ENCODE measurements at places on chromosomes 4 and X. TPM values are rescaled to one million over a fixed set of nuclear protein-coding genes. Genes with fewer than 3 reads are reported as not detected.
A peak's percentile ranks its signal among the peaks of the same experiment; 100 is the strongest.

DNA sequence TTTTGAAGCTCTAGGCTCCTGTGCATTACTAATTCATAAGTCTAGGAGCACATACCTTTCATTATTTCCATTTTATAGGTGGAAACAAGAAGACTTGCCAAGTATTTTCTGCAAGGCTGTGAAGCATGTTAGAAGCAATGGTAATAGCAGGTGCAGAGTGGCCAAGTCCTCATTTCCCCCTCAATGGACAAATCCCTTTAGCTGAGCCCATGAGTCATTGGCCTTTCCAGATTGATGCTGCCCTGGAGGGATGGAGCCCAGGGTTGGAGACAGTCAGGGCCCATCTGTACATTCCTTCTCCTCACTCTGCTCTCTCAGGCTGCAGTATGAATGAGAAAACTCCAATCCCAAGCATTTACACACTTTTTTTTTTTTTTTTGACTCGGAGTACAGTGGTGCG lies 6.6 kb downstream of the MGST2 start:
- H3K4me3 ChIP-seq: no peak overlapping the region
- H3K4me1 ChIP-seq: no peaks in the 10 kb centered on the region
- H3K27me3 ChIP-seq: no peaks in the 10 kb centered on the region
- no peaks in the 10 kb centered on the region for H3K36me3 ChIP-seq
- no peak overlapping the region for H3K27ac ChIP-seq
- DNase-seq: no peak

- H3K27me3 ChIP-seq: no peaks in the 10 kb centered on the region
- H3K36me3 ChIP-seq: no peaks in the 10 kb centered on the region
- H3K4me3 ChIP-seq: no peak overlapping the region
- DNase-seq: no peak
Measured at GRCh38 chr4:78439328-78439727, 112.2 kb upstream of the ANXA3 start.

DNA sequence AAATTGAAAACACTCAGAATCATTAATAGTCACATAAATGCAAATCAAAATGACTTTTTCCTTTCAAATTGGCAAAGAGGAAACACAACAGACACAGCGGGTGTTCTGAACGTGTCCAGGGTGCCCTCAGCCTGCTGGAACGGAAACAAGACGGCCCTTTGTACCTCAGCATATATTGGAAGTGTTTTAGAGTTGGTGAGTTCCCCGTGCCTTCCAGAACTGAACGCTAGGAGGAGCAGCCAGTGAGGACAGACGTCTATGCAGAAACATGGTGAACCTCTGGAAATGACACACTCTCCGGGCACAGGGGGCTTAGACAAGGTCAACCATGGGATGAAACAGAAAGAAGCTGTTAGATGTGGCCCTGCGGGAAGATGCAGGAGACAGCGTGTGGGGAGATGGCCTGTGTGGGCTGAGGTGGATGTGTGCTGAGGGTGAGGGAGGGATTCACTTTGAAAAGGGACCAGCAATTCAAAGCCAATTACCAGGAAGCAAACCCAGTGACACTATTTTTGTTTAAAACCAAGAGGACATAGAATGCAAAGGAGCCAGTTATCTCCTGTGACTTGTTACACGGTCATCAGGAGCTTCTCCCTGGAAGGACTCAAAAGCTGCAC lies 40.4 kb downstream of the RNF212 start:
- no peak overlapping the region for H3K27ac ChIP-seq
- no peaks in the 10 kb centered on the region for H3K27me3 ChIP-seq
- DNase-seq: peak; percentile 37
- H3K4me1 ChIP-seq: no peaks in the 10 kb centered on the region
- no peak overlapping the region for H3K4me3 ChIP-seq
- H3K36me3 ChIP-seq: no peaks in the 10 kb centered on the region

- H3K36me3 ChIP-seq: no peaks in the 10 kb centered on the region
- no peaks in the 10 kb centered on the region for H3K27me3 ChIP-seq
- H3K4me3 ChIP-seq: no peak overlapping the region
- no peak for DNase-seq
Measured at GRCh38 chr4:6573551-6573950, 1.4 kb upstream of the MAN2B2 start.

- no peaks in the 10 kb centered on the region for H3K27me3 ChIP-seq
- H3K36me3 ChIP-seq: no peaks in the 10 kb centered on the region
- no peaks in the 10 kb centered on the region for H3K4me1 ChIP-seq
- no peak for DNase-seq
- no peak overlapping the region for H3K4me3 ChIP-seq
Measured at GRCh38 chrX:129659141-129659540, 4.4 kb upstream of the APLN start.

- no peak overlapping the region for H3K27ac ChIP-seq
- no peaks in the 10 kb centered on the region for H3K27me3 ChIP-seq
- H3K4me3 ChIP-seq: no peak overlapping the region
- no peaks in the 10 kb centered on the region for H3K36me3 ChIP-seq
Measured at GRCh38 chrX:41019041-41019392, 66.2 kb upstream of the USP9X start.

- H3K4me1 ChIP-seq: no peaks in the 10 kb centered on the region
- no peaks in the 10 kb centered on the region for H3K36me3 ChIP-seq
- H3K27me3 ChIP-seq: no peaks in the 10 kb centered on the region
- DNase-seq: no peak
Measured at GRCh38 chrX:21559417-21559816, 98.7 kb downstream of the KLHL34 start.

DNA sequence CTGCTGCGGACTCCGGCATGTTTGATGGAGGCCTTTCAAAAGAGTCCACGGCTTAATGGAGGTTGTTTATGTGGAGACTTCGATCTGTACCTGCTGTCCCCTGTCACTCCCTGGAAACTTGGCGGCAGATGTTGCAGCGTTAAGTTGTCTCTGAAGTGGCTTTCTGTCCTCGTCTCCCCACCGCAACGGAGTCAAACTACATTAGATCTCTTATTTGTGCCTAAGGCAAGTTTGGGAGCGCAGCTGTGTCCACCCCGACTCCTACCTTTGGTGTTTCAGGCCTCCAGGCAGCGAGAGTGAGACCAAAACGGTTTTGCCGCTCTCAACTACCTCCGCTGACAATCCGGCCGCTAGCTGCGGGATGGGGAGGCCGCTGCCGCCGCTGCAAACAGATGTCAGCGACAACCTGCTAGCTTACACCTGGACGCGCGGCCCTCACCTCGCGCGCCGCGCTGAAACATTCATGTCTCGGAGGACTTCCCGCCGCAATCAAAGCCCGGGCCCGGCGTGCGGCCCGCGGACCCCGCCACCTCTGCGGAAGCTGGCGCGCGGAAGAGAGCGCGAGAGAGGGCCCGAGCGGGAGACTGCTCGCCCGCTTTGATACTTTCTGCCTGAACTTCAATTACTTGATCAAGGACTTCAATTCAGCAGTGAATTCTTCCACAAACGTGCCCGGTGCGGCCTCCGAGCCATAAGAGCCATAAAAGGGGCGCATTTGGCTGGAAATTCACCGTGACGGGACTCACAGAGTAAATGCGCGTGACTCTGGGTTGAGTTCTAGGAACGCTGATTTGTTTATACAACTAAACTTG lies 108.4 kb downstream of the ANTXR2 start:
- H3K27me3 ChIP-seq: no peaks in the 10 kb centered on the region
- H3K36me3 ChIP-seq: peaks cover 4% of the 10 kb centered on the region
- DNase-seq: no peak
- no peaks in the 10 kb centered on the region for H3K4me1 ChIP-seq
- H3K4me3 ChIP-seq: no peak overlapping the region

DNA sequence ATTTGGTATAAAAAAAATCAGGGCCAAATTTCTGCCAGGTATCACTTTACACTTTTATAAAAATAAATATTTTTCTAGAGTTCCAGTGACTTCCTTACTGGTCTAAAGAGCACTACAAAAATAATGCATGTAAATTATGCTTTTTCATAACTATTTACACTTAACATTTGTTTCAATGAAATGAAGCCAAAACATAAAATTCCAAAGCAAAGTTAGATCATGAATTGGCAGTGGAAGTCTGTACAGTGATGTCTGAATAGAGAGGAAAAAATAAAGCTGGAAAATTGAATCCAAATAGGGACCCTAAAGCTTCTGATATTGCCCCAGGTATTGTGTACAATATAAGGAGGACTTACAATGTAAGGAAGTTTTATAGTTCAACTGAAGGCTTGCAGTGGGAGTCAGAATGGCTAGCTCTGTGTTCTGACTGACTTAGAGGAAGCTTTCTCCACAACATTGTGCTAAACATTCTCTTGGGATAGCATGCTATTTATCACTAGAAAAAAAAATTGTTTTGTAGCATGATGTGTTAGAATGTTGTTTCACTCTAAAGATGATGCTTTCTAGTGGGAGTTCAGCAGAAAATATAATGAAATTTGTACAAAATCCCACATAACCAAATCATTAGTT lies 288.2 kb upstream of the UGT8 start:
- H3K27ac ChIP-seq: no peak overlapping the region
- no peaks in the 10 kb centered on the region for H3K27me3 ChIP-seq

DNA sequence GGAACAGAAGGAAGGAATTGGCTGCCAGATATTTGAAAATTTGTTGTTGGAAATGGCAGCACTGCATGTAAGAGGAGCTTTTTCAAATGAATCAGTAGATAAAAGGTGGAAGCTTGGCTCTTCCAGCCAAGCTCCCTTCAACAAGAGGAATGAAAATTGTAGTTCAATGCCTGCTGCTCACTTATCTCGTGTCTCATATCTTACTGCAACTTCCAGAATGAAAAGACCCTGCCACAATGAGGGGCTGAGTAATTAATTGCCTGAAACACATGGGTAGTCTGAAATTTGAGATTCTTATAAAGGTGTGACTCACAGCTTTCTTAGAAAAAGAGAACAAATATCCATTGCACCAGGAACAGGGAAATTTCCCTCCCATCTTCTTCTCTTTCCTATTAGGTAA lies 53.0 kb downstream of the HAND2 start:
- H3K27ac ChIP-seq: no peak overlapping the region
- H3K36me3 ChIP-seq: no peaks in the 10 kb centered on the region
- no peak overlapping the region for H3K4me3 ChIP-seq
- DNase-seq: no peak

DNA sequence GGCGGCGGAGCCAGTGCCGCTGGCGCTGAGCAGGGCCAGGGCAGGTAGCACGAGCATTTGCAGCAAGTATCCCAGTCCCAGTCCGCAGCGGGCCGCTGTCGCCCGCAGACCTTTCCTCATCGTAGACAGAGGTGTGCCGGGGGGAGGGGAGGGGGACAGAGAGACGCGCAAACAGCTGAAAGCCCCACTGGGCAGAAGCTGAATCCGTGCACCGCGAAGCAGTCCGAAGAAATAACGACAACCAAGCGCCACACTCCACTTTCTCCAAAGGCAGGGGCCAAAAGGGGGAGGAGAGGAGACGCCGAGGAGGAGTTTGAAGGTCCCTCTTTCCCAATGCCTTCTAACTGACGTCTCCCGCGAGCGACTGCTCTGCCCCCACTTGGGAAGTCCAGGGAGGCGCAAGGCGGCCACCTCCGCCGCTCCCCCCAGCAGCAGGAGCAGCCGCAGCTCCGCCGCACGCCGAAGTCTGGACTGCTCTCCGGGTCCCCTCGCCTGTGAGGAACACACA lies at the start of gene UNC5C:
UNC5C (minus strand) TSS at position 236 of the 508 bp plus-strand sequence.
- no peaks in the 10 kb centered on the region for H3K36me3 ChIP-seq
- peak; percentile 79 for DNase-seq
- peak within 1 kb of the TSS; percentile 76 for H3K27ac ChIP-seq
- no peaks in the 10 kb centered on the region for H3K4me1 ChIP-seq
- H3K27me3 ChIP-seq: no peaks in the 10 kb centered on the region

- peaks cover 4% of the 10 kb centered on the region for H3K4me1 ChIP-seq
- no peaks in the 10 kb centered on the region for H3K36me3 ChIP-seq
- H3K27ac ChIP-seq: peak overlapping the region; percentile 53
- H3K4me3 ChIP-seq: no peak overlapping the region
- no peaks in the 10 kb centered on the region for H3K27me3 ChIP-seq
- no peak for DNase-seq
Measured at GRCh38 chr4:16677001-16677944, 221.2 kb downstream of the LDB2 start.

DNA sequence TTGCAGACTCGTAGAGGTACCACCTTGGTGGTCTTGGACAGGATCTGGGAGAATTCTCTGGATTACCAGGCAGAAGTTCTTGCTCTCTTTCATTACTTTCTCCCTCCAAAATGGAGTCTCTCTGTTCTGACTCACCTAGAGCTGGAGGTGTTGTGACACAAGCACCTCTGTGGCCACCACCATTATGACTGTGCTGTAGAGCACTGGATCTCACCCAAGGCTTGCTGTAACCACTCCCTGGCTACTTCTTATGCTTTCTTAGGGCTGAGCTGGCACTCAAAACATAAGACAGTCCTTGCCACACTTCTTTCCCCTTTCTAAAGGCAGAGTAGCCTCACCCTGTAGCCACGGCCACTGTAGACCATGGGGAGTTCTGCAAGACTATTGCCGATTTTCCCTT lies 296.6 kb upstream of the DIPK2B start:
- H3K4me3 ChIP-seq: no peak overlapping the region
- DNase-seq: no peak
- no peaks in the 10 kb centered on the region for H3K27me3 ChIP-seq
- H3K4me1 ChIP-seq: no peaks in the 10 kb centered on the region
- no peaks in the 10 kb centered on the region for H3K36me3 ChIP-seq
- H3K27ac ChIP-seq: no peak overlapping the region

DNA sequence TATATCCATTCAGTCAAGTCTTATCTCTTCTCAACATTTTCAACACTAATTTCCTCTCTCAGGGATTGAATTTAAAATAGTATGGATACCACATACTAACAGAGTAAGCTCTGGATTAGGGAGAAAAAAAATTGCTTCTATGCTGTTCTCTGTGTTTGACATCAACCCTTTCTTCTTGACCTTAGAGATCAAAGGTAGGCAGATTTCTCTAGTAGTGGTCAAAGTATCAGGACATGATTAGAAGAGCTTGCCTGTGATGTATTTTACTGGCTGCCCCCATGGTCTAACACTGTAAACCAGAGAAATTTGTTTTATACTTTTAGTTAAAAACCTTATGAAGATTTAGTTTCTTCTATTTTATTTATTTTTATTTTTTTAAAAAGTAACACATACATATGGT lies 8.3 kb downstream of the ADH6 start:
- H3K27ac ChIP-seq: no peak overlapping the region
- H3K27me3 ChIP-seq: no peaks in the 10 kb centered on the region
- no peaks in the 10 kb centered on the region for H3K36me3 ChIP-seq
- H3K4me1 ChIP-seq: no peaks in the 10 kb centered on the region

DNA sequence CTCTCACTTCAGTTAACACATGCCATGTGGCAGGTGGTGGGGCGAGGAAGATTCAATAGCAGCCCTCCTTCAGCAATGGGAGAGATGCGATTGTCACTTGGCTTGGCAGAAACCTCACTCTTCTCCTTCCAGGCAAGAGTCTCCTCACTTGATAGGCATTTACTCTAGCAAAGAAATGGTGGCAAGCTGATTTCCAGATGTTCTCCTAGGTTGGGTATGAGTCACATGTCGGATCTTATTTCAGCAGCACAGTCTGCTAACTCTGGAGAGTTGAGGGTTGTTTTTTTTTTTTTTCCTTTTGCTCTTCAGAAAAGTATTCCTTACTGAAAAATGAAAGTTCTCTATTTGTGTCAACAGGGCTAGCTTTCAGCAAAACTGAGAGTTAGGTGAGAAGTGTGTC lies 119.5 kb upstream of the CHRDL1 start:
- no peak overlapping the region for H3K4me3 ChIP-seq
- no peaks in the 10 kb centered on the region for H3K36me3 ChIP-seq
- H3K4me1 ChIP-seq: no peaks in the 10 kb centered on the region
- no peak for DNase-seq

GRCh38 chr4:121155893-121156292 lies 8.2 kb downstream of the TNIP3 start:
- no peaks in the 10 kb centered on the region for H3K27me3 ChIP-seq
- H3K27ac ChIP-seq: no peak overlapping the region
- H3K4me1 ChIP-seq: no peaks in the 10 kb centered on the region
- no peak for DNase-seq

Gene TMEM156
- total RNA-seq: 0.41 TPM

Gene GSX2
- not detected for total RNA-seq

Gene CENPVL1
- not detected for total RNA-seq

Gene ADH1C
- 0.29 TPM for total RNA-seq

Gene PIM2
- 16.8 TPM for total RNA-seq

Gene REELD1
- total RNA-seq: not detected

Gene KIAA1210
- total RNA-seq: not detected

Gene ACSL4
- 55.6 TPM for total RNA-seq
